Caco-2 (cell line): ENCODE measurements at places on chromosomes 1 and 21.

- no peak for DNase-seq
These were observed 46.7 kb downstream of the PHC2 start for GRCh38 chr1:33384040-33384812.

GRCh38 chr1:33898881-33899280 is 35.0 kb downstream of the HMGB4 start:
- no peak for DNase-seq

- DNase-seq, result no peak
These were observed 142.3 kb upstream of the COL6A1 start for GRCh38 chr21:45839274-45839673.

- no peak for DNase-seq
These were observed 181.7 kb downstream of the ROR1 start for GRCh38 chr1:63955370-63956145.

- peak; percentile 52 for DNase-seq
These were observed 31.9 kb downstream of the UMODL1 start for GRCh38 chr21:42102991-42103390.

DNA sequence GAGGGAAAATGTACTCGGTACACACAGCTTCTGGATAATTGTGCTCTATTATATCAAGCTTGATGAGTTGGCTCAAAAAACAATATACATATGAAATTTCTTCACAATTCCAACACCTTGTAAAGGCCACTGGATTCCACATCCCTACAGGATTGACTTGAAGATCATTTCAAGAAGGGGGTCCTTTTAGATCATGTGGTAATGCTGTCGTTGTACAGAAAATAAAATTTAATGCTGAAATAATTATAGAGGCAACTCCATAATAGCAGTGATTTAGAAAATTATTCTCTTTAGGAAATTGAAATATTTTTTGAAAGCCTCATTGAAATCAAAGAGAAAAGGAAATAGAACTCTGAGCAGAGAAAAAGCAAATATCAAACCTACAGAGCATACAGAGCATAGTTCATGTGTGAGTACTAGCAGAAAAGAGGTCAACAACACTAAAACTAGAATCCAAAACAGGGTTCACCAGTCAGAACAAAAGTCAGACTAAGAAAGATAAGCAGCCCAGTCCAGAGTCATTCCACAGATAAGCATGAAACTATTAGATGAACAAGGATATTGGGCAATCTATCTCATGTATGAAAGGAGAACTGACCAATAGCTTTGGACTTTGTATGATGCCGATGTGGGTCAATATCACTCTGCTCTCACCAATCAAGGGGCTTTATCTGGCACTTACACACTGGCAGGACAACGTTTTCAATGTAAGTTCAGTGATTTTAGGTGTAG is 79.5 kb upstream of the PALMD start:
- DNase-seq, result peak; percentile 6

DNA sequence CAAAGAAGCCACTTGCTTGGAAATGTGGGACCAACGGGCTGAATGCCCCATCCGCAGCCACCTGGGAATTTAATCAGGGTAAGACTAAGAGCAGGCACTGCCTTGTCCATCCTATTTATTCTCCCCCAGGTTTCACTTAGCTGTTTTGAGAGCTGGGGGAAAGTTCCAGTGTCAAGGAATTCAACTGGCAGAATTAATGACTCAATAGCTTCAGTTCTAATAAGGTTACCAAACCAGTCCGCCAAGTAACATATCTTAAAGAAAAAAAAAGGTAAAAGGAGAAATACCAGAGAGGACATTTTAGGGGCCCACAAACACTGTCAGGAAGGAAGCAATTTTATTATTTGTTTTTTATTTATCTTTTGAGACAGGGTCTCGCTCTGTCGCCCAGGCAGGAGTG is 157.6 kb upstream of the SOD1 start:
- DNase-seq, result peak; percentile 36

- DNase-seq, result no peak
These were observed 31.5 kb downstream of the LPAR3 start for GRCh38 chr1:84861516-84861915.

DNA sequence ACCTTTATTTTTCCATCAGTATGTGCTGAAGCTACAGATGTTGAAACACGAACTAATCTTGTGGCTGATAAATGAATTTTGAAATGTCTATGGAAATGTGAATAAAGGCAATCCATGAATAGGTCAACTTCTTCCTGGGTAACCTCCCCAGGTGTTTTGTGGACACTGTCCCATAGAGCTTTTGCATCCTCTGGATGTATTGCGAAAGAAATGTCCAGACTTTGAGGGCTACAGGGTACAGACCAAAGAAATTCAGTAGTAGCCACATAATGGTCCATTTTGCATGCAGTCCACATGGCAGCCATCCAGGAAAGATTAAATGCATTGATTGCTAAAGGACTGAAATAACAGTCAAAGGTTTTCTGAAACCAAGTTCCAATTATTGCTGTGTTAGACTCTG is 21.5 kb upstream of the DARS2 start:
- DNase-seq, result no peak

- no peak for DNase-seq
These were observed 77.6 kb downstream of the XCL2 start for GRCh38 chr1:168466092-168466713.

- no peak for DNase-seq
These were observed 55.5 kb upstream of the ZC3H11B start for GRCh38 chr1:219668446-219668845.

DNA sequence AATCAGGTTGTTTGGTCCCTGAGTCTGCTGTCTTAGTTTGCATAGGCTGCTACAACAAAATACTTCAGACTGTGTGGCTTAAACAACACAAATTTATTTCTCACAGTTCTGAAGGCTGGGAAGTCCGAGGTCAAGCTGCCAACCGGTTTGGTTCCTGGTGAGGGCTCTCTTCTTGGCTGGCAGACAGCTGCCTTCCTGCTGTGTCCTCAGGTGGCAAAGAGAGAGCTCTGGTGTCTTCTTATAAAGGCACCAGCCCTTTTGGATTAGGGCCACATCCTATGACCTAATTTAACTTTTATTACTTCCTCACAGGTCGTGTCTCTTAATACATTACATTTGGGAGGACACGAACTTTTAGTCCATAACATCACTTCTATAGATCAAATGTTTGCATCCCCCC is 89.6 kb upstream of the CD34 start:
- no peak for DNase-seq

- no peak for DNase-seq
These were observed 123.9 kb downstream of the GLIS1 start for GRCh38 chr1:53615101-53615500.

GRCh38 chr1:243494741-243495431 is 239.0 kb downstream of the SDCCAG8 start:
- no peak for DNase-seq

DNA sequence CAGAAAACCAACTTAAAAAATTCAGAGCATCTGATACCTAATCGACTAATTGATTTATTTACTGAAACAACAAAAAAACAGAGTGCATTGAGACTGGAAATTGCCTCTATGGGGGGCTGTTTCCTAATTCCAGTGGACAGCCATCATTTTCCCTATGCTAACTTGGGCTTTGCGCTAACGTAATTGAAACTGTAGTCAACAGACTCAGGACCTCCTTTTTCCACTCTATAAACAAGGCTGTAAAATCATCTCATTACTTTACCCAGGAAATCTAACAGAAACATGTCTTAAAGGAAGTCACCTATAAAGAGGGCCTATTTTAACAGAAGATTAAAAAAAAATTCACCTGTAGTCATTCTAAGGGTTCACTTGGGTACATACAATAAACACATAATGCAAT is 2.1 kb downstream of the ERG start:
- DNase-seq, result no peak

GRCh38 chr1:93707956-93708355 is 26.3 kb upstream of the BCAR3 start:
- no peak for DNase-seq

DNA sequence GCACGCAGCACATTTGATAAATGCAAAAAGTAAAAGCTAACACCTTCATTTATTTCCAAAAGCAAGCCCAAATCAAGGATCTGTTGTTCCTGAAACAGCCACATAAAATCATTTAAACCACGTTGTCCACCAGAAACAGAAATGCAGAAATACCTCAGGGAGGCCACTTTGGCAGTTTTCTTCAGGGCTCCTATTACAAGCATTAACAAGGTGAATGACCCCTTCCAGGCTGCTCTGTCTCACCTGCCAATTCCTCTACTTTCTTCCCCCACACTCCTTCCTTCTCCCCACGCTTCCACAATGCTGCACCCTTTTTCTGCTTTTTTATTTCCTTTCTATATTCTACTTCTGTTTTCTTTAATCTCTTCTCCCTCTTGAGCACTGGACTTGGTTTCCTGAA is 55.0 kb upstream of the PTGFRN start:
- DNase-seq, result no peak

- DNase-seq, result no peak
These were observed 2.5 kb downstream of the PRKACB start for GRCh38 chr1:84146411-84147032.

GRCh38 chr1:15799928-15800835 is 7.3 kb downstream of the UQCRHL start:
- DNase-seq, result peak; percentile 98

DNA sequence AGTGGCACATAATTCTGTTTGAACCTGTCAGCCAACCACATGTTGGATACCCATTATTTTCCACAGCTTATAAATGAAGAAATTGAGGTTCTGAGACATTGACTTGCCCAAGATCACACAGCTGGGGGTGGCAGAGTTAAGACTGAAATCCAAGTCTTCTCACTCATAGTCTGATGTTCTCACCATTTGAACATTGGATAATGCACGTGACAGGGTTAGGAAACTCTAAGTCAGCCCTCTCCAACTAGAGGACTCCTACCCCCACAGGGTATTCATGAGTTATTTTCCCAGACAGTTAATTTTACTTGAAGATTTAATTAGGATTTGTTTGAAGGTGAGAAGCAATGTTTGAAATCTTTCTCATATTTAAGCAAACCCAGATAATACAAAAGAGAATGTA is 38.1 kb upstream of the C1orf105 start:
- no peak for DNase-seq

DNA sequence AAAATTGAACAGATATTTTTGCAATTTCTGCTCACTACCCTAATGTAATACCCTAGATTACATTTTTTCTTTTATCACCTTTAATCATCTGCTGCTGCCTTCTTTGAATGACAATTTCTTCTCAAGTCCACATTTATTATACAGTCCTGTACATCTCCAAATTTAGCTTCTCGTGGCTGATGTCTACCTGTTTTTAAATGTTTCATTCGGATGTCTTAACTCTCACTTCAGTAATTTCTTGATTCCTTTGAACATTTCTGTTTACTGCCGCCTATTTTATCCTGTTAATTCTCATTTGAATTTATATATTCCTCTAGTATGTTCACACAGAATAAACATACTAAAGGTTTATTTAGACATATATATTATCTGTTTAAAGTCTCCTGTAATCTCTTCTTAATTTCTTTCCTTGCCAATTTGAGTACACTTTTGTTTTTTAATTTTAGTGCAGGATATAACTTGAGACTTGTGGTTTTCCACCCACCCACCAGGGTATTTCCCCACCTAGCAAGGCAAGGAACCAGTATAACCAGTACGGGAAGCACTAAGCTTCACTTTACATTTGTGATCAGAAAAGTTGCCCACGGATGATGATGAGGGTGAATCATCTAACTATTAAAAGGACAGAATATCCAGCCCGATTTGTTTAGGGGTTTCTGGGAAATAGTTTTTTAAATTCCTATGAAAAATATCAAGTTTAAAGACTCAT is 12.7 kb downstream of the INSL5 start:
- DNase-seq, result no peak

DNA sequence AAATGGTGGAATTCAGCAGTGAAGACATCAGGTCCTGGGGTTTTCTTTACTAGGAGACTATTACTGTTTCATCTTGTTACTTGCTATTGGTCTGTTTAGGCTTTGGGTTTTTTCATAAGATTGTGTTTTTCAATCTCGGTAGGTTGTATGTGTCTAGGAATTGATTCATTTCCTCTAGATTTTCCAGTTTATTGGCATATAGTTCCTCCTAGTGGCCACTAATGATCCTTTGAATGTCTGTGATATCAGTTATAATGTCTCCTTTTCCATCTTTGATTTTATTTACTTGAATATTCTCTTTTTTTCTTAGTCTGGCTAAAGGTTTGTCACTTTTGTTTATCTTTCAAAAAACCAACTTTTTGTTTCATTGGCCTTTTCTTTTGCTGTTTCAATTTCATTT is 233.0 kb downstream of the RWDD3 start:
- DNase-seq, result no peak

DNA sequence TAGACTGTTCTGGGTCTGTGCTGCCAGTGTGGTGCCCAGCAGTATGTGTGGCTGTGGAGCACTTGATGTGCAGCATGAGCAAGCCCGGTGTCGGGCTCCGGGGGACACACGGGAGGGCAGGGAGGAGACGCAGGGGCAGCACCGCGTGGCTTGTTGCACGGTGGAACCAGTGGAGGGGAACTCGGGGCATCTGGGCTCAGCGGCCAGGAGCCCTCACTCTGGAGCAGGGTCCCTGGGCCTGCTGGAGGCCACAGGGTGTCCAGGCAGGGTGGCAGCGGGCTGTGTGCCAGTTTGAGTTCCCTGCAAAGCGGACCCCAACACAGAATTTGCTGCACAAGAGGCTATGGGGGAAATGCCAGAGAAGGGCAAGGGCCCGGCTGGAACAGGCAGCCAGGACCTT is 30.6 kb downstream of the PCNT start:
- DNase-seq, result no peak

- DNase-seq, result no peak
These were observed 6.7 kb upstream of the SLC19A1 start for GRCh38 chr21:45548711-45549491.

DNA sequence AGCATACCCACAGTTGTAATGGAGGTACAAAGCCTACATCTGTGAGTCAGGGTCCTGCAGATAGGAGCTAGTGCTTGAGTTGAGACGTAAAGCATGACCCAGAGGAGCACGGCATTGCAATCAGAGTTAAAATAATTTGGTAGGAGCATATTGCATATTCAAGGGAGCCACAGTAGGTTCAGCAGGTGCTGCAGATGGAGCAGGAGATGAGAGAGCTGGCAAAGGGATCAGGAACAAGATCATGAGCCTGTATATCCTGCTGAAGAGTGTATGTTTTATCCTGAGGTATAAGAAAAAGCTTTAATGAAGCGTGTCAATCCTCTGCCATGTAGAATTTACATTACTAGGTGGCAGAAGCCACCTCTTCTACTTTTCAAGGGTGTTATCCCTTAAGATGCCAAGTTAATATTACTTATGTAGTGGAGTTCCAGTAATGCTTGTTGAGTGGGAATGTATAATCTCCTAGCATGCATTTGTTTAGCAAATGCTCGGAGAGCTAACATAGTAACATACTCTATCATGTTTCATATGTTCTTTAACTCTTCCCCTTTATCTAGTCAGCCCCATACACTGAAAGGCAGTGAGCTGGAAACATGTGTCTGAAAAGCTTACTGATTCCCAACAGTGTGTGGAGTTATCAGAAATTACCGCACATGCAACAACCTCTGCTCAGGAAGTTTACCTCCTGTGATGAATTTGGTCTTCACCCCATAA is 300.3 kb downstream of the GRIK1 start:
- DNase-seq, result no peak

DNA sequence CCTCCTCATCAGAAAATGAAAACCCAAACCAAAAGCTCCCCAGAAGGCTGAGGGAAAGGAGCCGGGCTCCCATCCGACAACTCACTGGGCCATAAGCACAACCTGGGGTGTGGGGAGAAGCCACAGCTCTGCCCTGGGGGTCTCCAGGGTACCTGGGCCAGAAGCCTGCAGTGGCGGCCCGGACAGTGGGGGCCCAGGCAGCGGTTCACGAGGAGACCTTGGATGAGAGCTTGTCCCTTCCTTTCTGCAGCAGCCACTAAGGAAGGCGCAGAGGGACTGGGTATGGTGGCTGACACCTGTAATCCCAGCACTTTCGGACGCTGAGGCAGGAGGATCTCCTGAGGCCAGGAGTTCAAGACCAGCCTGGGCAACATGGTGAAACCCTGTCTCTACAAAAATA is 17.5 kb upstream of the TRAPPC10 start:
- DNase-seq, result no peak
